Kidney capillary endothelial cell (primary cell): ENCODE measurements at places on chromosomes 3 and 15.

- DNase-seq: no peak
Measured at GRCh38 chr3:9501226-9501625, 52.4 kb downstream of the LHFPL4 start.

GRCh38 chr15:41975669-41976068, 3.3 kb upstream of the EHD4 start:
- no peak for DNase-seq

GRCh38 chr15:91021516-91022074, 799 bp downstream of the VPS33B start:
- peak; percentile 28 for DNase-seq

DNA sequence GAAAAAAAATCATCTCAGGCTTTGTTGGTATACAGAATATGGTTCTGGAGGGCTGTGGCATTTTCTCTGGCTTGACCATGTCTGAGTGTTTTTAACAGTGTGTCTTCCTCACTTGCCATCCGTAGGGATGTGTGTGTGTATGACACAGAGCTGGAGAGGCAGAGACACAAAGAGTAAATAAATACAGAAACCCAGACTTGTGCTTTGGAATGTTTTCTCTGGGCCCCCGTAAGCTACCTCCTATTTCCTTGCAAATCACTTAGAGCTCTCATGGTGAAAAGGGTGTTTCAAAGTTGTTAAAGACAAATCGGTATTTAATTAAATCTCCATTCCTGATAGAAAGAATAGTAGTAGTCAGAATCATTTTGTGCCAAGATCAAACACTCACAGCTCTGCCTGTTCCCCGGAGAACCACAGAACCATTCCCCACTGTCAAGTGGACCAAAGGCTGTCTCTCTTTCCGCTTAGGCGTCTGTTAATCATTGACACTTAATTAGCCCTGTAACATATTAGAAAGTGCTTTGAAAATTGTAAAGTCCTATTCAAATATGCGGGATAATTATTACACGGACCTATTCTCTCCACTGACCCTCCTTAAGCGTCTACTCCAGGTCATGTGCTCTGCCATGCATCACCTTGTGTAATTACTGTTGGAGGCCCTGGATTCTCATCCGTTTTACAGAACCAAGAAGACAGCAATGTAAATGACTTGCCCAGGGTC, 313.6 kb upstream of the TLE3 start:
- no peak for DNase-seq

DNA sequence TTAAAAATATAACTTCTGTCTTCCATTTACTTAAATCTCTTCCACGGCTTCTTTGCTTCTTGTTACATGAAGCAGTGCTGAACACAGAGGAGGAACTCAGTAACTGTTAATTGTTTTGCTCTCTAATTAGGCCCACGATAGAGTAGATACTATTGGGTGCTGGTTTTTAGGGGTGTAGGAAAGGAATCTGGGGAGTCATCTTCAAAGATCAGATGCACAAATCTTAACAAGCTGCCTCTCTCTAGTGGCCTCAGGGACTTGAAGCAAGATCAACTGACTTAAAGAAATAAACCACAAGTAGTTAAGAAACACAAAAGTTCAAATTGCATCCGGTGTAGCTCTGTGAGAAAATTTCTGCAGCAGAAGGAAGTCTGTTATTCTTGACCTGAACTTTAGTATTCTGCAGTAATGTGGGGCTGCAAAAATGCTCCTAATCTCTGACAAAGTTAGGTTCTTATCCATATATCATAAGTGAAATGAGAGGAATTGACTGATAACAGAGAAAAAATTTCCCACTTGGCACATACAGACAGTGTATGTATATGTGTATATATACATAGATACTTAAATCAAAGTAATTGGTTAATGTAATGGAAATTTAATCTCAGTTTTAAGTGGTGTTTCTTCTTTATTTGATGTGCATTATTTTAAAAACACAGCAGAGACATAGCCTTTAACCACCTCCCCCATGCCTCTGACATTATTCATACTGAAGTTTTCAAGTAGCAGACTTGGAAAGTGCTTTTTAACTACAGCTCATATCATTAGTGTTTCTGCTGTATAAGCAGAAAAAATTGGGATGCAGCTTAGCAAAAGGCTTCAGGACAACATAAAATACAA, 51.8 kb downstream of the CHST2 start:
- no peak for DNase-seq
